ENCODE measurements at places on chromosomes 13 and 19.

GRCh38 chr13:78309497-78310180 lies 293.7 kb downstream of the POU4F1 start:
- DNase-seq, result no peak

DNA sequence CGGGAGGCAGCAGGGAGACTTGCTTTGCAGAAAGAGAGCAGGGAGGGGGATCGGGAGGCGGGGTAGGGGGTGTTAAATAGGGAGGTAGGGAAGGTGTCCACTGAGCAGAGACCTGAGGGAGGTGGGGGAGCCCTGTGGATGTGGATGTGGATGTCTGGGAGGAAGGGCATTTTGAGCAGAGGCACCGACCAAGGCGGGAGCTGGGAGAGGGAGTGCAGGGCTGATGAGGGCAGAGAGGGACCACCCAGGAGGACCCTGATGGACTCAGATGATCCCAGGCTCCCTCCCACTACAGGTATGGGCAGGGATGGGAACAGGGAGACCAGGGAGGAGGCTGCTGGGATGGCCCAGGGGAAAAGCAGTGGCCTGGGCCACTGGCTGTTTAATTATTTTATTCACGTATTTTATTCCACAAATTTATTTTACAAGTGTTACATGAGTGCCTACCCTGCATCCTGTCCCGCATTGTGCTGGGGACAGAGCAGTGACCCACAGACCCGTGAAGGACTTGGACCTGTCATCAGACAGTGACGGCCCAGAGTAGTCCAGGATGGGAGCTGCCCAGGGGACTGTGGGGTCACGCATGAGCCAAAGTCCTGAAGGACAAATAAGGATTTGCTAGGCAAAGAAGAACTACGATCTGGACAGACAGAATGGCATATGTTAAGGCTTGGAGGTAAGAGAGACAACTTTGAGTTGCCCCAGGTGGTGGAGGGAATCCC lies 5.3 kb downstream of the GRAMD1A start:
- no peak for DNase-seq

- DNase-seq, result no peak
These were observed 38.7 kb downstream of the BRCA2 start for GRCh38 chr13:32354040-32354439.

DNA sequence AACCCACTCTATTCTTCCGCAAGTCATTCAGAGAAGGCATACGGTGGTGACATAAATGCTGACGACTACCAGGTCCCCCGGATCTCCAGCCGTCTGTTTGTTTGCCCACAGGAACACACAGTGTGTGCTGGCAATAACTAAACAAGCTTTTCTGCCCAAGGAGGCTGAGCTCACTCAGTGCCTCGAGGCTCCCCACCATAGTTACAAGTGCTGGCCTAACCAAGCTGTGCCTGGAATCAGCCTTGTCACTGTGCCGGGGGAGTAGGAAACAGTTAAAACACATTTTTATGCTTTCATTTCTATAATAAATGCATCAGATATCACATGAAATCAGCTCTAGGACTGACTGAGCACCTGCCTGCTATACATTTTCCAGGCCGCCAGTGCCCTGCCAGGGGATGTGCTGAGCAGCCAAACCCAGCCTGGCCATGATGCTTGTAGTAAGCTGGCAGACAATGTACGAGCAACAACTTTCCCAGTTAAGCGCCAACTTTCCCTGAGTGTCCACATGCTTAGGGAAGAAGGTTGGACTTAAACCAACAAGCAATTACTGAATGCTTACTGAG lies 28.1 kb downstream of the BRD4 start:
- DNase-seq, result no peak

DNA sequence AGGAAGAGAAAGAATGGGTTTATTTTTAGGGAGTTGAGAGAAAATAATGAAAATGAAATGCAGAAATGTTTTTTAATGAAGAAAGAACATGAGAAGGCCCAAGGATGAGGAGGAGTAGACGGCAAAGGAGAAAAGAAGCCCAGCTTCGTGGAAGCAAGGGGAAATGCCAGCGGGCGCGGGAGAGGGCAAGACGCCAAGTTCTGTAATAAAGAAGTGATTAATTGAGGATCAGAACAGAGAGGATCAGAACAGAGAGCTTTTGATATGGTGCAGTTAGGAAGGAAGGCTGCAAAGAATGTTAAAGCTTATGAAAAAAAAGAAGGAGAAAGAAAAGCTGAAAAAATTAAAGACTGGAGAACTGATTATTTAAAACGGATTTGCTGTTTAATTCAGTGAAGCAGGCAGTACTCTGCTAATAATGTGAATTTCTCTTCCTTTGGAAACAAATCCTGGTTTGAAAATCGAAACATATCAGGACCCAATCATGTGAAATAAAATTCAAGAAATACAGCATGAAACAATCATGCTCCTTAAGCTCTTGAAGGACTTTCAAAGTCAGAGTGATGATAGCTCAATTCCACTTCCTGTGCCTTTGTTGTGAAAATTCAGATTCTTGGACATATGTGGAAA lies 99.3 kb upstream of the SOX1 start:
- no peak for DNase-seq

- no peak for DNase-seq
These were observed at the start of gene GRIK5 for GRCh38 chr19:42069619-42070351. Gene GRIK5 (minus strand): TSS chr19:42070206. CDS start chr19:42065770, 4,436 bp downstream.

DNA sequence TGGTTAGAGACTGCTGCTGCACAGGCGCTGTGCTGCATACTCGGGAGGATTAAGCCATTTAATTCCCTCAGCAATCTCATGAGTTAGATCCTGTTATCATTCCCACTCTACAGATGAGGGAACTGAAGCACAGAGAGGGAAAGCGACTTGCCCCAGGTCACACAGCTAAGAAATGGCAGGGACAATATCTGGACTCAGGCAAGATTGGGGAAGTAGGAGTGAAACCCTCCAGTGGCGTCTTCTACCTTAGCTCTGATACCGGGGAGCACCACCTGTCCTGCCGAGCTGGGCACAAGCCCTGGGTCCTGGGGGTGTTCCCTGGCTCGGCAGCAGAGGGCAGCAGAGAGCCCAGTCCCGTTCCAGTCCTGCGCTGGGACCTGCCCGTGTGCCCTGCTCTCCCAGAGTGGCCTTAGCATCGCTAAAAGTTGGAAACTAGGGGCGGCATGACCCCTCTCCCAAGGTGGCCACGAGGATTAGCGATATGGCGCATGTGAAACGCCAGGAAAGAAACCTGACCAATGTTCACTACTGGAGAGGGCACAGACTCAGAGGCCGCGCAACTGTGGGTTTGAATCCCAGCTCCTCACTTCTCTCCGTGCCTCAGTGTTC lies 20.5 kb downstream of the CYTH2 start:
- peak; percentile 74 for DNase-seq

GRCh38 chr13:110475117-110475516 lies 86.4 kb downstream of the RAB20 start:
- DNase-seq, result no peak

- peak; percentile 56 for DNase-seq
These were observed at the start of gene NTF4 for GRCh38 chr19:49064768-49065611. Gene NTF4 (minus strand): TSS chr19:49064818. CDS start chr19:49061997, 2,821 bp downstream.

DNA sequence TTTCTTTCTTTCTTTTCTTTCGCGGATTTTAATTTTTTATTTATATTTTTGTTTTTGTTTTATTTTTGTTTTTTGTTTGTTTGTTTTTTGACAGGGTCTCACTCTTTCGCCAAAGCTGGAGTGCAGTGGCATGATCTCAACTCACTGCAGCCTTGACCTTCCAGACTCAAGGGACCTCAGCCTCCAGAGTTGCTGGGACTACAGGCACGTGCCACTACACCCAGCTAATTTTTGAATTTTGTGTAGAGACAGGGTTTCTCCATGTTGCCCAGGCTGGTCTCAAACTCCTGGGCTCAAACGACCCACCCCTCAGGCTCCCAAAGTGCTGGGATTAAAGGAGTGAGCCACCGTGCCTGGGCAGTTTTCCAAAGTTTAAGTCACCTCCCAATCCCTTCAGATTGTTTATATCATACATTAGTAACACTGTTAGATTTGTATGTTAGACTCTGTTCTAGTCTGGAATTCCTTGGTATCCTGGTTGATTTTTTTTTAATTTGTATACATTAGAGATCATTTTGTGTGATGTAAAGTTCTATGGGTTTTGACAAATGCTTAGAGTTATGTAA lies 597.3 kb downstream of the DCT start:
- DNase-seq, result no peak

DNA sequence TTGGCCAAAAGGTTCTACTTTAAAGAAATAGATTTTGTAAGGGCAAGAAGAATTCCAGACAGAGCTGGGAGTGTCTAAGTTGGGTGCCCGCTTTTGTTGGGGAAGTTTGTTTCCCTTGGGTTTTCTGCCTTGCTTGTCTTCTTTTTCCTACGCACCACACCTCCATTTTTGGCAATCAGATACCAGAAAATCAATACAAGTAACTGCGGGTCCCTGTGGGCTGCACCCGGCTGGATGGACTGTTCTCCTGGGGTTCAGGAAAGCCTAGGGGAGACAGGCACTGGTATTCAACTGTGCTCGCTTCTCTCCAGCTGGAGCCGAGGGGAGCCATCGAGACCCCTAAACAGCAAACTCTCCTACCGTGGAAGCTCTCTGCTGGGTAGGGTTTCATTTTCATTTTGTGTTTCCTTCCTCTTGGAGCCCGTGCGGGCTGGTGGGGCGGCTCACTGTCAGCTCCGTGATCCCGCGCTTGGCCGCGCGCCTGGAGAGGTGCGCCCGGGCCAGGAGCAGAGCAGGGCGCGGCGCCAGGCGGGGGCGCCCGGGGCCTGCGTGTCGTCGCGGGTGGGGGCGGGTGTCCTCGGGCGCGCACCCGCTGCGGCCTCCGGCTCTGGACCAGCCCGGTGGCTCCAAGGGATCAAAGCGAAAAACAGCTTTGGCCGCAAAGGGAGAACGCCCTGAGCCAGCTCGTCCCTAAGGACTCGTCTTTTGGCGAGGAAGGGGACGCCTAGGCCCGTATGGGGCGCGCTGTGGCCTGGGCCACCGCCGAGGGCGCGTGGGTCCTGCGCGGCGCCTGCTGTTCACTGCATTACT lies 347.2 kb downstream of the ZNF536 start:
- no peak for DNase-seq

- no peak for DNase-seq
These were observed 559 bp downstream of the POLR2E start for GRCh38 chr19:1094655-1094977.

DNA sequence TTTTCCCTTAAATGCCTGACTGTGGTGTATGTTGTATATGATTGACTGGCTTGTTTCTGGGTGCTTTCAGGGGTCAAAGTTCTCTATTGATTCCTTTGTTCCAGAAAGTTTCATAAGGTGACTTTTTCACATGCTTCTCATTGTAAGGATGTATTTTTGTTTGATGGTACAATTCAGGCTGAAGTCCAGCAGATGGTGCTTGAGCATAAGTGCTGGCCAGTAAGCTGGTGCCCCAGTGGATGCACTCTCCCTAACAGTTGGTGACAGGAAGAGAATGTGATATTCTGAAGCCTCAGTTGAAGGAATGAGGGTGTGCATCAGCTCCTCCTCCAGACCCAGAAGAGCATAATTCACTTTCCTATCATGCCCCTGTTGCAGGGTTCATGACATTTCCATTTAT lies 1941.6 kb upstream of the PRR20A start:
- no peak for DNase-seq

GRCh38 chr13:102968572-102969228 lies 97.5 kb downstream of the SLC10A2 start:
- no peak for DNase-seq

- DNase-seq, result no peak
These were observed 490.7 kb downstream of the TDRD3 start for GRCh38 chr13:60887711-60888110.

GRCh38 chr13:24134757-24135156 lies 25.8 kb upstream of the SPATA13 start:
- DNase-seq, result no peak

- no peak for DNase-seq
These were observed 191.8 kb downstream of the GGACT start for GRCh38 chr13:100396776-100397175.
